ENCODE measurements at places on chromosomes 1 and 21.
A peak's percentile ranks its signal among the peaks of the same experiment; 100 is the strongest.

DNA sequence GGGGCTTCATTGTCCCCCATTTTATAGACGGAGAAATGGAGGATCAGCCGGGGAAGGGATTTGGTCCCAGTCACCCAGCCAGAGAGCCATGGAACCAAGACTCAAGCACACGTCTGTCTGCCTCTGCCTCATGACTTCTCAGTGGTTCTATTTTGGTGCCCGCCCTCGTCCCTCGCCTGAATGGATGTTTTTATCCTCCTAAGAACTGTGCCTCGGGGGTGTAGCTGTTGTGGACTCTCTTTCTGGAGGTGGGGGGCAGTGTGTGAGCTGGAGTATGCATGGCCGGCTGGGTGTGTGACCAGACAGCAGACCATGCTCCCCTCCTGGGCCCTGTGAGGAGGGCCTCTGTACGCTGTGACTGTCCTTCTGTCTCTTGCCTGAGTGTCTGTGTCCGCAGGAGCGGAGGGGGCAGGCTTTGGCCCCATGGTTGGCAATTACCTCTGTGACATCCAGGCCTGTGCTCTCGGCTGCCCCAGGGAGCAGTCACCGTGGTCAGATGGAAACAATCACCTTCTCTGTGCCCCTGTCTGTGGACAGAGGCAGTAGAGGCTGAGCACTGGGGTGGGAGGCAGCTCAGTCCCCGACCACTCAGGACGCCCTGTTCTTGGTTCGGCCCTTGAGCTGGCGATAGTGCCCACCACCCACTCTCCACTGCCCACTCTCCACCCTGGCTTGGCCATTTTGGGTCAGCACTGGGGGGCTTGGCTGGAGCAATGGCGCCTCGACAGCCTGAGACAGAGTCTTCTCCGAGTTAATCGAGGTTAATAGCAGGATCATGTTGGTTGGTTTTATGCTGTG lies 20.4 kb downstream of the WNT4 start:
- DNase-seq: no peak

GRCh38 chr1:229186373-229187056 lies 84.4 kb upstream of the RAB4A start:
- DNase-seq: no peak

DNA sequence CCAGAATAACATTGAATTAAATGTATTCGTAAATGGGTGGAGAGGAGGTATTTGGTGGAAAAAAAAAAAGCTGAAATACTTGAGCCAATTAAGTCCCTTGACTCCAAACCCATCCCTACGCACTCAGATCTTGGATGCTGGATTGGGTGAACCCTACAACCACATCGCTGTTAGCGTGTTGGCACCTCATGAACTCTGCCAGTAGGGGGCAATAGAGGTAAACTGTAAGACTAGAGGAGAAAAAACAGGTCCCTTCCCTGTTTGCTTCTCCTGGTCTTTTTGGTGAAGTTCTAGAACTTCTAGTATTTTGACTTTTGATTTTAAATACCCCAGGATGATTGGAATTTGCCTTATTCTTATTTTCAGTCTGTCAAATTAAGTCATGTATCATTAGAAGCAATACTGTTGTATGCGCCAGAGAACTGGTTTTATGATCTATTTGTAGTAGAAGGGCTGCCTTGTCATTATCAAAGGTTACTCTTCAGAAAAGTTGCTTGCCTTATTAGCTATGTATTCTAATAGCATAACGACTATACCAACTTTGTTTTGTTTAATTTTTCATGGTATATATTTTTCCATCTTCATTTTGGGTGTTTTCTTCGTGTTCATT lies 1.9 kb upstream of the OR13G1 start:
- DNase-seq: no peak

- no peak for DNase-seq
Observed at GRCh38 chr1:31166462-31166861, 73.2 kb downstream of the NKAIN1 start.

DNA sequence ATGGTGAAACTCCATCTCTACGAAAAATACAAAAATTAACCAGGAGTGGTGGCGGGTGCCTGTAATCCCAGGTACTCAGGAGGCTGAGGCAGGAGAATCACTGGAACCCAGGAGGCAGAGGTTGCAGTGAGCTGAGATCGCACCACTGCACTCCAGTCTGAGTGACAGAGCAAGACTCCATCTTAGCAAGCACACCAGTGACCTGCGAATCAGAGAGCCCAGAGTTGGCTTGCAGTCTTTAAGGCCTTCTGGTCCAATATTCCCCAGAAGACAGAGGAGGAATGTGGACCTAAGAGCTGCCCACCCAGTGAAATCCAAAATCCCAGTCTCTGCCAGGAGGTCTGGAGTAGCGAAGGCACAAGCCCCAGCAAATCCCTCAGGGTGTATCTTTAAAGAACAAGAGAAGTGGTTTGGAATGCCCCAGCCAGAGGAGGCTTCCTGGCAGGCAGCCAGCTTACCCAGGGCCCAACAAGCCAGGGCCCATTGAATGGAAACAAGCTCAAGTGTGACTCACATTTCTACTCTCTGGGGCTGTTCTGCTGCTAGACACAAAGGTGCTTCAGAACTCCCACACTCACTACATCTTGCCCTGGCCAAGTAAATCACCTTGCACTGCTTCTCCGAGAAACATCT lies 23.9 kb downstream of the GPR161 start:
- DNase-seq: peak; percentile 61
